ENCODE measurements at places on chromosomes 3 and 15. TPM values are rescaled to one million over a fixed set of nuclear protein-coding genes. Genes with fewer than 3 reads are reported as not detected.

The CCDC39 gene
- total RNA-seq = 0.34 TPM

The DGKG gene
- total RNA-seq = not detected

The SLC22A13 gene
- 0.54 TPM for total RNA-seq

The PLS1 gene
- total RNA-seq = 44.7 TPM

The C3orf33 gene
- total RNA-seq = 2.4 TPM

The AP3B2 gene
- total RNA-seq = 25.7 TPM

DNA sequence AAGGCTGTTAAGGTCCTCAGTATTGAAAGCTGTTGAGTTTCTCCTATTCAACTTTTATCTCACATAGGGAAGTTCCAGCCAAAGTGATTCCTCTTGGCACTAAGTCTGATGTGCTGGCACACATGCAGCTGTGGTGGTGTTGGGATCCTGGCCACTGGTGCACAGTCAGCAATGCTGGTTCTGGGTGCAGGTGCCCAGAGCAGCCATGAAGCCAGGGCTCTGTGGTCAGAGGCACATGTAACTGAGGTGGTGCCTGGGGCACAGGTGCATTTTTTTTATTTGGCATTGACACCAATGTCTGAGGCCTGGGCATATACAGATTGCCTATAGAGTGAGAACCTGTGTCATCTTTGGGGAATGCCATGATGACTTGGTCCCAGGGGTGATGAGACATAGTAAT lies 271.4 kb downstream of the POLQ start:
- no peak overlapping the region for H3K4me3 ChIP-seq
- no peaks in the 10 kb centered on the region for H3K4me1 ChIP-seq
- no peak overlapping the region for H3K27ac ChIP-seq
- no peaks in the 10 kb centered on the region for H3K36me3 ChIP-seq
- no peak for DNase-seq

DNA sequence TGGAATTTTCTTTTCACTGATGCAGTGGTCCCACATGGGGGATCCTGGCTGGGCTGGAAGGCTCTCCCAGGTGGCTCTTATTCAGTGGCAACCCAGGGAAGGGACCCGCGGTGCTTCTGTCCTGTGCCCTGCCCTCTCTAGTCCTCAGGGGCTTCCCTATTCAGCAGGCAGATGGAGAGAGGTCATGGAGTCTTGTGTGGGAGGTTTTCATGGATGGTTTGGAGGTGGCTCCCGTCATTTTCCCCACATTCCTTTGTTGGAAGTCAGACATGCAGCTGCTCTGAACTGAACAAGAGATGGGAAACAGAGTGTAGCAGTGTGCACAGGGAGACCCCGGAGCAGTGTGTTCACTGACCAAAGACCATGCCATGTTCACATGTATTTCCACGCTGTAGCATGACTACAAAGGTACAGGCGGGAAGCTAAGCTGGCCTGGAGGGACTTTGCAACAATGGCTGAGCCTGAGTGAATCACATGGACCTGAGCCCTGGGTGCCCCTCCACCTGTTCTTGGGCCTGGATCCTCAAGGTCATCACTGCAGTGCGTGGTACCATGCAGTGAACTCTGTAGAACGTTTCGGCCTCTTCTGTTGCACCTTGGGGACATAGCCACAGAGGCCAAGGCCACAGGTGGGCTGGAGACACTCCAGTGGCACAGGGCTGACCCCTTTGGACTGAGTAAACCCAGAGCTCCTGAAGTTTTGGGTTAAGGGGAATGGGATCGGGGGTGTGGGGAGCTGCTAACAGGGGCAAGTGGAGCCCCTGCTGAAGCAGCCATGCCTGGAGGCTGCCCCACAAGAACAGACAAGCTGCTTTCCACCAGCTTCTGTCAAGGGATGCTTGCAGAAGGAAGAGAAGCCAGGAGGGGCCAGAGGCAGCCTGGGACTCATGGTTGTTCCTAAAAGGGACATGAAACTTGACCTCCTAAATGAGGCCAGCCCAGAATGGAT lies 123.0 kb downstream of the ASB7 start:
- H3K4me3 ChIP-seq = no peak overlapping the region
- no peaks in the 10 kb centered on the region for H3K4me1 ChIP-seq
- no peaks in the 10 kb centered on the region for H3K36me3 ChIP-seq
- H3K27ac ChIP-seq = no peak overlapping the region
- peak; percentile 33 for DNase-seq
- no peaks in the 10 kb centered on the region for H3K27me3 ChIP-seq

- H3K27ac ChIP-seq = no peak overlapping the region
- no peaks in the 10 kb centered on the region for H3K27me3 ChIP-seq
- DNase-seq = no peak
- no peaks in the 10 kb centered on the region for H3K36me3 ChIP-seq
- no peaks in the 10 kb centered on the region for H3K4me1 ChIP-seq
Observed at GRCh38 chr15:74502301-74502700, 38.7 kb upstream of the ARID3B start.

GRCh38 chr15:31867536-31868442 lies 162.5 kb upstream of the CHRNA7 start:
- peaks cover 12% of the 10 kb centered on the region for H3K27me3 ChIP-seq
- no peak overlapping the region for H3K27ac ChIP-seq
- H3K4me1 ChIP-seq = peaks cover 3% of the 10 kb centered on the region
- peak overlapping the region; percentile 16 for H3K4me3 ChIP-seq

DNA sequence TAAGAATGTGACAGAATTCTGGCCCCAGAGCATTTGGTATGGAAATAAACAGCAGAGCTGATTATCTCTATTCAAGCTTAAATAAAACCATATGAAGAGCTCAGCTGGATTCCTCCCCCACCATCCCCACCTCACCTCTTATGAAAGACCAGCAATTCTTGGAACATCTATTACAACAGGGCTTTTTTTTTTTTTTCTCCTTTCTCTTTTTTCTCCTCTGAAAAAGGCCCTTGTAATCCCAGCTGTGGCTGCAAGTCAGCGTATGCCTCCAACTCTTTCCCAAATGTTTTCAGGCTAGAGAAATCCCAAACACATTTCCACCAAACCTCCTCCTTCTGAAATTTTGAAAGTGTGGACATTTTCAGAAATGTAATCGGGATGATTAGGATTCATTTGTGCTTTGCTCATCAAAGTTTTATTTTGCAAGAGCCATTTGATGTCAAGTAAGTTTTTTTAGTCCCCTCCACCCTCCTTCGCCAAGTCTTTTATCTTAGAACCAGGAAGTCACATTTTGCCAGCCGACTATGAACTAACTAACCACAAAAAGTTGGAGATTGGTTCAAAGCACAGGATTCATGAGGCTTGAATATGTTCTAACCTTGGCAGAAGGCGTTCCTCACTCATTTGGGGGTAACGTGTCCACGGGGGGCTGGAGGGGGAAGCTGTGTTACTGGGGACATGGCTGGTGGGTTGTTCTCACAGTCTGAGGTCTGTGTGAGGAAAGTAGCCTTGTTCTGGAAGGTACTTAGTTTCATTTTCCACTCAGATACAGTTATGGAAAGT lies 142.0 kb upstream of the PDZRN3 start:
- H3K27me3 ChIP-seq = no peaks in the 10 kb centered on the region
- H3K27ac ChIP-seq = no peak overlapping the region
- no peak overlapping the region for H3K4me3 ChIP-seq
- no peaks in the 10 kb centered on the region for H3K36me3 ChIP-seq
- peaks cover 15% of the 10 kb centered on the region for H3K4me1 ChIP-seq

GRCh38 chr15:64542091-64542490 lies 81.7 kb downstream of the ZNF609 start:
- no peak overlapping the region for H3K27ac ChIP-seq
- no peaks in the 10 kb centered on the region for H3K4me1 ChIP-seq
- H3K4me3 ChIP-seq = no peak overlapping the region
- no peak for DNase-seq
- no peaks in the 10 kb centered on the region for H3K36me3 ChIP-seq
- no peaks in the 10 kb centered on the region for H3K27me3 ChIP-seq

- DNase-seq = no peak
- peaks cover 5% of the 10 kb centered on the region for H3K27me3 ChIP-seq
- no peaks in the 10 kb centered on the region for H3K36me3 ChIP-seq
- no peak overlapping the region for H3K4me3 ChIP-seq
- H3K27ac ChIP-seq = no peak overlapping the region
- no peaks in the 10 kb centered on the region for H3K4me1 ChIP-seq
Observed at GRCh38 chr15:56468401-56468800, 3.5 kb upstream of the MNS1 start.

- peaks cover 48% of the 10 kb centered on the region for H3K27me3 ChIP-seq
- DNase-seq = no peak
- H3K4me3 ChIP-seq = peak within 1 kb of the TSS; percentile 59
- no peak within 1 kb of the TSS for H3K27ac ChIP-seq
- no peaks in the 10 kb centered on the region for H3K36me3 ChIP-seq
Observed at GRCh38 chr3:184229394-184230080, at the start of gene VWA5B2. Gene VWA5B2 (plus strand): TSS chr3:184229585. CDS start chr3:184230529, 944 bp downstream.

GRCh38 chr15:65806397-65806796 lies 14.3 kb upstream of the DENND4A start:
- no peaks in the 10 kb centered on the region for H3K4me1 ChIP-seq
- no peak overlapping the region for H3K27ac ChIP-seq
- DNase-seq = no peak
- no peaks in the 10 kb centered on the region for H3K27me3 ChIP-seq
- H3K36me3 ChIP-seq = no peaks in the 10 kb centered on the region

GRCh38 chr3:190272747-190273146 lies 49.5 kb downstream of the CLDN1 start:
- no peak overlapping the region for H3K4me3 ChIP-seq
- H3K36me3 ChIP-seq = no peaks in the 10 kb centered on the region
- H3K4me1 ChIP-seq = no peaks in the 10 kb centered on the region
- no peak for DNase-seq
- no peak overlapping the region for H3K27ac ChIP-seq
- no peaks in the 10 kb centered on the region for H3K27me3 ChIP-seq

GRCh38 chr15:64858021-64858575 lies 16.4 kb downstream of the PLEKHO2 start:
- peaks cover 8% of the 10 kb centered on the region for H3K4me1 ChIP-seq
- H3K36me3 ChIP-seq = peaks cover 13% of the 10 kb centered on the region
- no peaks in the 10 kb centered on the region for H3K27me3 ChIP-seq
- H3K4me3 ChIP-seq = no peak overlapping the region
- no peak overlapping the region for H3K27ac ChIP-seq
- DNase-seq = no peak
